ENCODE measurements at places on chromosomes 5 and 9.

- no peak for DNase-seq
Observed at GRCh38 chr5:1059884-1060263, 51.3 kb downstream of the NKD2 start.

DNA sequence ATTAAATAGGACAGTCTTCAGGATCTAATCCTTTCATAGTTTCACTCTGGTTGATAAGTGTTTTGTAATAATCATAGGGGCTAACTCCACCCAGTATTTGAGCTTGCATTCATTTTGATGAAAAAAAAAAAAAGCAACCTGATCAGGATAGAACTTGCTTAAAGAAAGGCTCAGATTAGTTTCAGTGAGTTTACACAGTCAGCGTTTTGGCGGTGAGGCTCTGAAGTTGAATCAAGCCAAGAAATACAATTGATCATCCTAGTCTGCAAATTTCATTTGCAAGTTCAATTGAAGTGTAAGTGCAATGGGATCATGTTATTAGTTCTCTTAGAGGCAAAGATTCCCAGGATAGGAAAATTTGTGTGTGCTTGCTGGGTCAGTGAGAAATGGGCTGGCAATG, 159.7 kb upstream of the ELL2 start:
- no peak for DNase-seq

DNA sequence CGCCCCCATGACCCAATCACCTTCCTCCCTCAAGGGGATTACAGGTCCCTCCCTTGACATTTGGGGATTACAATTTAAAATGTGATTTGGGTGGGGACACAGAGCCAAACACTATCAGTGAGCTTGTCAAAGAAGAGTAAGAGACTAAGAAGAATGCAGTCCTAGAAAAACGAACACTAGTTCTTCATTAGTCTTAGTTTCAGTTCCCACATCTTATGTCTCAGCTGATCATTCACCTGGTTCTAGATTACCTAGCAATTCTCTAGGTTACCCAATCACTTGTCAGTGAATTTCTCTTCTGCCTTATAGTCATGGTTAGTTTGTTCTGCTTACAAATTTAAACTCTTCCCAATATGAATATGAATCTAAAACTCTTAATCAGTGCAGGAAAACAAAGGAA, 251.5 kb downstream of the COX7C start:
- no peak for DNase-seq

- DNase-seq, result no peak
Observed at GRCh38 chr5:97923997-97924396, 741.0 kb upstream of the RIOK2 start.

- DNase-seq, result peak; percentile 94
Observed at GRCh38 chr5:144189800-144190429, 19.2 kb downstream of the KCTD16 start.

DNA sequence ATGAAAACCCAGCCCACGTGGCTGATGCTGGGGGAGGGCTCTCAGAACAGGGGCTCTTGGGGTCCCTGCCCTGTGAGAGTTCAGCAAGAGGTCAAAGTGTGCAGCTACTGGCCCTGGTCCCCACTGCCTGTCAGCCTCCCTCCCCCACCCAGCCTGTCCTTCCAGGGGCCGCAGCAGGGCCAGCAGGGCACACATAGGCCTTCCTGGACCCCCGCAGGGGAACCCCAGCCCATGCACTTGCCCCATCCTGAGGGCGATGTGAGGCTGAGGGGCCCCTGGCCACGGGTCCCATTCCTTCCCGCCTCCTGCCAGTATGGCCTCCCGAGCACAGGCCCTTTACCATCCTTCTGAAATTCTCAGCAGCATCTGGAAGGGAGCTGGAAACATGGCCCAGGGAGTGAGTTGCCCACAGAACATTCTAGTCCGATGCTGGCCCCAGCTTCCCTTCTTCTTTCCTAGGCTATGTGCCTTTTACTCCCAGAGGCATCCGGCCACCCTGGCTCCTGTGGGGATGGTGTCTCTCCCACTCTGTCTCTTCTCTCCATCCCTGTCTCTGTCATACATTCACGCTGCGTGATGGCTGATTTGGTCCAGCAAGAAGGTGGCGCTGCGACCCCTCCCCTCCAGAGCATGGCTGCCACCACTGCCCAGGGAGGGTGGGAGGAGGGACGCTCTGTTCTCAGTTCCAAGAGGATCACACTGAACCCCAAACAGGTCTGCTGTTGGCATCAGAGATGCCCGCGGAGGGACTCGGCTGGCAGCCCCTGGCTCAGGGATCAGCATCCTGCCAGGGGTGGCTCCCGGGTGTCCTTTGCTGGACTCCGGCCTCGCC, 19.6 kb downstream of the MRPL36 start:
- no peak for DNase-seq

- DNase-seq, result peak; percentile 57
Observed at GRCh38 chr9:130824643-130825350, 10.3 kb upstream of the ABL1 start.

DNA sequence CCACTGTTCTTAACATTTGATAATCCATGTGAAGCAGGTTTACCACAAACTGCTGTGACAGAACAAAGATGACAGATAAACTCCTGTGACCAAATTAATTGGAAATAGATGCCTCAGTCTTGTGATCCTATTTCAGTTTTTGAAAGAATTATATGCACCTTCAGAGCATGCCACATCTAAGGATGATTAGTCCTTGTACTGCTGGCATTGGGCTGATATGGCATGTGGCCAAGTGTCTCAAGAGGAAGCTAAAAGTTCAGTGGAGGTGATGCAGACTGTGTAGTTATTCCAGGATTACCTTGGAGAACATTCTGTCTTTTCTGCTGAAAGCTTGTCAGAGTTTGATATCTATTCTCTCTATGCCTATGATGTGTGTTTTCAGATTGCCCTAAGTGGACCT, 314.4 kb upstream of the EFNA5 start:
- DNase-seq, result no peak

DNA sequence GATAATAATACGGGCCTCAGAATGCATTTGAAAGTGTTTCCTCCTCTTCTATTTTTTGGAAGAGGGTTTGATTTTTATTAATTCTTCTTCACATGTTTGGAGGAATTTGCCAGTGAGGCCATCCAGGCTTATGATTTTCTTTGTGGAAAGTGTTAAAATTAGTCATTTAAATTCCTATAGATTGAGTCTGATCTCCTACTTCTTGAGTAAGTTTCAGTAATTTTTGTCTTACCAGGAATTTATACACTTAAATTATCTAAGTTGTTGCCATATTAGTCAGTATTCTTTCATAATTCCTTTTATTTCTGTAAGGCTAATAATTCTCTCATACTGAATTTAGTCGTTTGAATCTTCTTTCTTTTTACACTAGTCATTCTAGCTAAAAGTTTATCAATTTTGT, 25.2 kb upstream of the HAPLN1 start:
- no peak for DNase-seq

DNA sequence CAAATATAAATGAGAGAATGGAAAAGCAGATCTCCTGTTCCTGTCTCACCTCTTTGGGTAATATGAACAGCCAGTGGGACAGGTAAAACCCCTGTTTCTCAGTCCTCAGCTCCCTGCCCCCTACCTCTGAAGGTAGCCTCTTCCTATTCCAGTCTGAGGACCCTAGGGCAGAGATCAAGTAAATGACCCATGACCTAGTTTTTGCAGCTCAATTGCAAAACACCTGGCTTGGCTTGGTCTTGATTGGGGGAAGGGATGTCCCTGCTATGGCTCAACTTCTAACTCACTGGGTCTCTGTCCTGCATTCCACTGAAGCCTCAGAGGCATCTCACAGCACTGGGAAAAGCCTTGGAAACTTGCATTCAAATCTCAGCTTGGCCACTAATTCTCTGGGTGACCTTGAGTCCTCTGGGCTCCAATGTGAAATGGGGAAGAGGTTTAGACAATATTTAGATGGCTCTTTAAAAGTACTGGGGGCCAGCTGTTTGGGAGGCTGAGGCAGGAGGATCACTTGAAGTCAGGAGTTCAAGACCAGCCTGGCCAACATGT, 1.6 kb upstream of the GALT start:
- DNase-seq, result no peak

DNA sequence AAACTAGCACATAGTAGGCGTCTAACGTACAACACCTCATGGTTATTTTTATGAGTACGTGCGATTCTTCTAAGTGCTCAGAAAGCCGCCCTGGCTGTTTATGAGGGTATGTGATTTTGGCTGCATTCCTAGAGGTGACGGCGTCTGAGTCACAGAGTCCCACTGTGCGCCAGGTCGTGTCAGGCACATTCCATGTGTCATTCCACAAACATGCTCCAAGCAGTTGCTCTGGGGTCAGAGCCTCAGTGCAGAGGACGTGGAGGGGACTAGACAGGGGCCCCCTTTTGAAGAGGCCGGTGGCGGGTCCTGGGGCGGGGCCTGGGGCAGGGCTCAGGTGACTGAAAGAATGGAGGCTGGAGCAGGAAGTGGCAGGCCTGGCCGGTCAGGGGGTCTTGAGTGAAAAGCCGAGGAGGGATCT, 51.9 kb downstream of the NEK6 start:
- peak; percentile 95 for DNase-seq

DNA sequence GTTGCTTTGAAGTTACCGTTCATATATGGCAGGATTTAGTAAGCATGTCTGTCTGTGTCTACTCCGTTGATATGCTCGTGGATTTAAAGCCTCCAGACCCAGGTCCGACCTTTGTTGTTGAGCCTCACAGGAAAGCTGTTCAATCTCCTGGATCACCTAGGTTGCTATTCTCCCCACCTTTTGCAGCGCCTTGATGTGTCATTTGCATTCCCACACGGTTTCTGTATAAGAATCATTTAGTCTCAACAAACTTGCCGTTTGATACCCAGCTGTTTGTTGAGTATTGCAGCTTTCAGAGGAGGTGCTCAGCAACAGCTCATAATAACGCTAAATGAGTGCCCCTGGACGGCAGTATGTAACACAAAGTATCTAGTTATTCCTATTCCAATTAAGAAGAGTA, 1.2 kb upstream of the ADGRV1 start:
- no peak for DNase-seq

DNA sequence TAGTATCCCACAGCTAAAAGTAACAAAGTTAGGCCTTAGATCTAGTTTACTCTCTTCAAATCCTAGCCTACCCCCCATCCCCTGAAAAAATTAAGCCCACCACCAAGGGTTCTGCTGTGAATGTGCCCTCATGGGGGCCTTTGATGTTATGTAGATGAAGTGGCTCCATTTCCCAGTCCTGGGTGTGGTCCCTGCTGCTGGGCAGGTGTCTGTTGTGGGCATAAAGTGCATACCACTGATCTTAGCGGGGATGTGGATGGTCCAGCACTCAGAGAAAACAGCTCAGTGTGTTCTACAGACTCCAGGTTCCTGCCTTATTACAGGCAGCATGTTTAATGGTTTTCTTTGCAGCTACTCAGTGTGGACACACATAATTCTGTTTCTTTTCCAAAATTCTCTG, 1.9 kb downstream of the PCBD2 start:
- no peak for DNase-seq

GRCh38 chr9:87698069-87698809, 27.7 kb upstream of the CTSL start:
- no peak for DNase-seq

- no peak for DNase-seq
Observed at GRCh38 chr9:134935056-134935640, 17.4 kb upstream of the FCN1 start.

GRCh38 chr5:96896276-96896675, 20.0 kb downstream of the ERAP2 start:
- DNase-seq, result no peak

DNA sequence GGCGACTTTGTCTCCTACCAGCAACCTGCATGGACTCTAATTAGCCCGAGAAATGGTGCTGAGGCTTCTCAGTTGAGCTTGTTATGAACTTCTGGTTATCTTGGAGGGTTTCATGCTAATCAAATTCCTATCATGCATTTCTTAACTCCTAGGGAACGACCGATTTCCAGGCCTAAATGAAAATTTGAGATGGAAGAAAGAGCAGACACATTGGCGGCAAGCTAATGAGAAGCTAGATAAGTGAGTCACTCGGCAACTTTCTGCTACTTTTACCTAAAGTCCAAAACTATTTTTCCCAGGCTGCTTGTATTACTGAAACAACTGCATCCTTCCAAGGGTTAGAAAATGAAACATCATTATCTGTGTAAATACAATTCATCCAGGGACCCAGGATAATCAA, 207.2 kb downstream of the DOCK8 start:
- no peak for DNase-seq

- DNase-seq, result no peak
Observed at GRCh38 chr9:32606811-32607210, 28.7 kb downstream of the TAF1L start.

DNA sequence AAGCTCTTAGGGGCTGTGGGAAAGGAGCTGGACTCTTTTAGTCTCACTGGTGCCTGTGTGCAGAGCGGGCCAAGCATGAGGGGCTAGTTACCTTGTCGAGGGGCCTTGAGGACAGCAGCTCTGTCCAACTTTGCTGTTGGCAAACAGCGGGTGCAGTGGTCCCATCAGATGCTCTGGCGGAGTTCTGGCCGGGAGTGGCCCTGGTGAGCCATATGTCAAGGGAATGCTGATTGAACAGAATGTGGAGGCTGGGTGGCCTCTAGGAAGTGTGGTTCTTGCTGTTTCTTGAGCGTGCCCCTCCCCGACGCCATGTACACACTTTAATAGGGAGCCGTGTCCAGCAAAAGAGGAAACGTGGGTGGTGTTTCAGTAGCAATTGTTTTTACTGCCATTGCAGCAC, 3.6 kb upstream of the ADAMTS2 start:
- no peak for DNase-seq

DNA sequence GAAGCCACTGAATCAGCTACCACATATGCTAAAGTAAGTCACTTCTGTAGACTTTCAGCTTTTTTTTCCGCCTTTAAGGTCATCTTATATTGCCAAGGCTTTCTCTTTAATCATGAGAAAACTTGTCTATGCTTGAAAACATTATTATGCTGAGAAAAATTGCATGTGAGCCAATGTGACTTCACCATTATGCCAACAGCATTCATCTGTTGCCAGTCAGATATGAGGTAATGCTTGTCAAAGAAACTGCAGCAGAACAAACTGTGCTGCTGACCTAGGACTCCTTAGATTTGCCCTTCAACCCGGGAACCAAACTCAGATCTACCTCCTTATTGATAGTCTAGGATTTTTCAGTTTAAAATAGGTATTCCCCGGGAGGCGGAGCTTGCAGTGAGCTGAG, 34.3 kb downstream of the SLC44A1 start:
- DNase-seq, result no peak

DNA sequence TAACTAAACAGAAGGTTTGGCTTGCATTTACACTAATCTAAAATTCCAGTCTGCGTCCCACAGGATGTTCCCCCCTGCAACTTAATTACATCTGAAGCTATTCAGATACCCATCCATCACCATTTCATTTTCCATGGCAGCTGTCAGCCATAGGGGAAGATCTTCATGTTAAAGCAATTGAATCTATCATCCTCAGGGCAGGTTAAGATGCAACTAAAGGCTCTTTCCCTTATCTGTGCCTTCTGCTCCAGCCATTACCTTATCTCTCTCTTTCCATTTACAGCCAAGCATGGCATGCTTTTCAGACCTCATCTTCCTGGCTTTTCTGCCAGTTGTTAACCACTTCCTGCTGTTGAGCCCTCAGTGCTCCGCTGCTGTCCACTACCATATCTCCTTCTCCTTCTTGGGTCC, 15.8 kb upstream of the HACD4 start:
- DNase-seq, result no peak
